ENCODE measurements at places on chromosomes 13 and 19. TPM values are rescaled to one million over a fixed set of nuclear protein-coding genes. Genes with fewer than 3 reads are reported as not detected.

DNA sequence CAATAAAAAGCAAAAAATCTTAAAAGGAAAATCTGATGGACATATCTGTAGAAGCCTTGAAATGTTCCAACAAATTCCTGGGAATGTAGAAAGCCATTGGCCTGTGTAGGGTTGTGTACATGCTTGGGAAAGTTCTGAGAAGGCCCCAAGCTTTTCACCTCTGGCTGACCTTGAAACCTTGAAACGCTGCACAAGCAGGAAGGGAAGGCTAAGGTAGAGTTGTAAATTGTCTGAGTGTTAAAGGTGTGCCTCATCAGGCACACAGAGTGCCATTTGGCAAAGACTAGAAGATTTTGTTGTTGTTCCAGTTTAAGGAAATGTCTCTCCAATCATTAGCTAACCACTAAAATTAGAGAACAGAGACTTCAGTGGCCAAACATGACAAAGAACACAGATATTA is 10.4 kb downstream of the TSKS start:
- DNase-seq, result no peak

DNA sequence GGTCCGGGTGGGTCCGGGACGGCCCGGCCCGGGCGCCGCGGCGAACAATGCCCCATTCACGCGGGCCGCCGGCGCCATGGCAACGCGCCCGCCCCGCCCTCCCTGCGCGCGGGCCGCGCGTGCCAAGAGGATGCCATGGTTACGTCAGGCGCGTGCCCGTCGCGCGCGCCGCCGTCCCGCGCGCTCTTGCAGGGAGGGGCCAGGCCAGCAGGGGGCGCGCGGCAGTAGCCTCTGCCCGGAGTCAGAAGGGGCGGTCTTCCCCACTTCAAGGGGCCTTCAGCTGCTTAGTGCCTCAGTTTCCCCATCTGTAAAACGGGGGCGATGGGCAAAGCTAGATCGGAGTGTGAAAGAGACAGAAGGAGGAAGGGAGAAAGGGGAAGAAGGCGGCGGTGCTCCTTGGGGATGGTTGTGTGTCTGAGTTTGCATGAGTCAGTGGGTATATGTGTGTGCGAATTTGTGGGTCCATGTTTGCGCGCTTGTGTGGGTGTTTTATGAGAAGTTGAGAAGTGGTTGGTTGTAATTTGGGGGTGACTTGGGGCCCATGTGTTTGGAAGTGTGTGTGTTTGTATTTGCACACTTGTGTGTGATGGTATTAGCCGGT is 11.6 kb upstream of the NFIX start:
- peak; percentile 73 for DNase-seq

Gene ZNF836
- total RNA-seq, result 23.5 TPM

DNA sequence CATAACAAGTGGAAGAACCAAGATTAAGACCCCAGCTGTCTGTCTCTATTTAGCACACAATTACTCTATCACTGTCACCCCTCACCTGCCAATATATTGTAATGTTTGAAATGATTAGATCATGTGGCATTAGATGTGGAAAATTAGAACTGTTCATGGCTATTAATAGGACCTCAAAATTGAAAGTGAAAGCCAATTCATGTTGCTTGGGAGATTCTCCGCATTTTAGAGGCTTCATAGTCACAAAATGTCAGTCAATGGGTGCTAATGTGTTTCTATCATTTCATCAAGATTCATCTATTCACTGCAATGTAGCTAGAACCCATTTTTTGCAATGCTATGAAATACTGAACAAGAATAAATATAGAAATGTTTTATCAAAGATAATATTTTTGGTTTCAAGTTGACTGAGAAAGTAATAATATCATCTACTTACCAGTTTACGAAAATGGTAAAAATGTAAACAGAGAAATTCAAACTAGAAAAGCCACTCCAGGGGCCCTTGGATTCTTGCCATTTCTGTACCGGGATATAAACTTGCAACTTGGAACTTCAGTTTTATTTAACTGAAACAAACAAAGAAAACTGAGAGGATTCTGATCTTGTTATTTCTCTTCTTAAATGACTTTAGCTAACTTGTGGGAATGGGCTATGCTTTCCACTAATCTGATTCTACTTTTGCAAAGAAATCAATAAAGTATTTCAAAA is 388.6 kb downstream of the DCT start:
- no peak for DNase-seq

- DNase-seq, result no peak
Observed at GRCh38 chr19:35822579-35822978, 9.9 kb upstream of the PRODH2 start.

Gene FREM2
- total RNA-seq, result not detected

Gene DIAPH3
- 22.5 TPM for total RNA-seq

- DNase-seq, result no peak
Observed at GRCh38 chr13:96671073-96671472, 323.2 kb downstream of the OXGR1 start.

GRCh38 chr13:99548448-99548847 is 47.2 kb downstream of the TM9SF2 start:
- DNase-seq, result no peak

Gene GPC5
- total RNA-seq, result 0.06 TPM

Data from activated CD4-positive, alpha-beta T cell treated with anti-CD3 and anti-CD28 coated beads, Interleukin-2, amount 10 ng/mL, durations not matched to agents 7 days and 5 days (primary cell).